ENCODE measurements at places on chromosomes 7 and 10. TPM values are rescaled to one million over a fixed set of nuclear protein-coding genes. Genes with fewer than 3 reads are reported as not detected.
A peak's percentile ranks its signal among the peaks of the same experiment; 100 is the strongest.

HGF gene
- total RNA-seq: 17.2 TPM

- DNase-seq: peak; percentile 71
Observed at GRCh38 chr7:129010075-129010474, 44.8 kb downstream of the TNPO3 start.

DNA sequence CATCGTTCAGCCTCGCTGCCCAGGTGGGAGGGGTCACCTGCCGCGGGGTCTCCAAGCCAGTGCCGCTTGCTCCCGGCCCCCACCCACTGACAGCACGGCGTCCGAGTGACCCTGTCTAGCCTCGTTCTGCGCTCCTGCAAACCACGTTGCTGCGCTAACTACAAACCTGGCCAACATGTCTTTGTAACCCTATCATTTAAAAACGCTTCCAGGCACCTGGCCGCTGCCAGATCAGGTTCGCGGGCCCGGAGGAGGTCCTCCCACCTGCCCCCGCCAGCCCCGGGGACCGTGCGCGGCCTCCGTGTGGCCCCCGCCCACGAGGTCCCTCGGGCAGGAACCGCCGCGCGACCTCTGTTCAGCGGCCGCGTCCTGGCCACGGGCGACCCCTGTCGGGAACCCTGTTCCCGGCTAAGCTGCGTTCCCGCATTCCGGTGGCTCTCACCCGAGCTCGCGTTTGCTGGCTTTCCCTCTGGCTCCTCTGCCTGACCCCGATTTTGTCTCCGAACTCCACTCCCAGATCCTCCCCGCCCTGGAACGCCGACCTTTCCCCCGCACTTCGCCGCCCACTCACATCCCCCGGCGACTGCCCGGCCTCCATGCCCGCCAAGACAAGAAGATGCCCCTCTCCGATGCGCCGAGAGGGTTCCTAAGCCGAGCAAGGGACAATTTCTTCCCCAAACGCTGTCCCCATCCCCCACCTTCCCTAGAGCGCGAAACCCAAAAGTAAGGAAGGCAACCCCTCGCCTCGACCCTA, 2.4 kb downstream of the SFMBT2 start:
- DNase-seq: peak; percentile 71

DNA sequence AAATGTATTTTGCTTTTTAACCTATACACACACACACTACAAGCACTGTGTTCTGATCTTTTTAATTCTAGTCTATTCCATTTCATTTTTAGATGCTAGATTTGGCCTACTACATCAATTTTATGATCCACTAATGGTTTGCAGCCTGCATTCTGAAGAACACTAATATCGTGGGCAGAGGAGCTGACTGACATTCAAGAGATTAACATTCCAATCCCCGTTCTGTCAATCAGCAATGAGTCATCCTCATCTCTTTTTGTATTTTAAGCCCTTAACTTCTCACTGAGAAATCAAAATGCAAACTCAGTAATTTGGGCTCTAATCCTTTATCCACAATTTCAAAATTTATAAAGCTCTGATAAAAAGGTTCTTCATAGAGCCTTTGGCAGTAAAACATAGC, 47.1 kb upstream of the GAD2 start:
- no peak for DNase-seq

PARG gene
- 24.2 TPM for total RNA-seq

PRKCQ gene
- 8.1 TPM for total RNA-seq

DNA sequence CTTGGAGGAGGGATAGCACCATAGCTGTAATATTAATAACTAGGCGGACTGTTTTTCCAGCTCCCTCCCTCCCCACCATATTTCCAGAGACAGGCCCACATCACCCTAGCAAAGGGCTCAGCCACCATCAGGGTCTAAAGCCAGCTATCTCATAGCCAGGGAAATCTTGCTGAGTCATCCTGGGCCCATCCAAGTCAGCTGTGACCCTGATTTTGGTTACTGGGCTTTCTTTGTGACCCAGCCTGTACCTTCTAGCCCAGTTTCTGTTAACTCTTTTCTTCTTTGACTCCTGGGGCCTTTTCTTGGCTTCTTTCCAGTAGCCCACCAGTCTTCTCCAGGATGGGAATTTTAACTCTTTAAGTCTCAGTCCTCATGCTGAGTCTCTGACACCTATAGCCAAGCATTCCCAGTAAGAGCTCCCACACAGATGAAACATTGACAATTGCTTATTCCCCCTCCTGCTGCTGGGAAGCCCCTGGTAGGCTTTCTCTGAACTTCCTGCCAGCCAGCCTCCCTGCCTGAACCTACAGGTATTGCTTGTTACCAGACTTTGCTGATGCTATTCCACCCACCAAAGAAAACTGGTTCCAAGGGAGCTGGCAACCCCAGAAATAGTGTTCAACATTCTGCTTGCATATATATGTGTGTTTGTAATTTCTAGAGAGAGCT, 34.8 kb upstream of the ADO start:
- no peak for DNase-seq

DKK1 gene
- total RNA-seq: 2.5 TPM

Measured in lower lobe of right lung (tissue), 2 donors.